Activated CD4-positive, alpha-beta memory T cell treated with anti-CD3 and anti-CD28 coated beads, Interleukin-2, amount 10 ng/mL, durations not matched to agents 7 days and 5 days (primary cell): ENCODE measurements at places on chromosomes 2 and 18. TPM values are rescaled to one million over a fixed set of nuclear protein-coding genes. Genes with fewer than 3 reads are reported as not detected.

The CPO gene
- not detected for total RNA-seq

The CRYBA2 gene
- total RNA-seq, result not detected

The MYOM1 gene
- 2.4 TPM for total RNA-seq

The UGT1A4 gene
- not detected for total RNA-seq

The NGEF gene
- total RNA-seq, result 0.58 TPM

The CCDC74B gene
- total RNA-seq, result 0.88 TPM

The B3GNT7 gene
- 0.15 TPM for total RNA-seq

The ASXL3 gene
- total RNA-seq, result not detected

The GRB14 gene
- total RNA-seq, result not detected

The INHBB gene
- not detected for total RNA-seq

The SP140 gene
- 132 TPM for total RNA-seq

The TMEM178A gene
- 0.43 TPM for total RNA-seq

The C1QL2 gene
- not detected for total RNA-seq

The ERFE gene
- total RNA-seq, result not detected

The GALNT3 gene
- total RNA-seq, result 27.7 TPM

The TMEFF2 gene
- total RNA-seq, result not detected

The MALL gene
- total RNA-seq, result not detected

The RESP18 gene
- not detected for total RNA-seq

The ABCG5 gene
- not detected for total RNA-seq

The ANKRD23 gene
- 15.5 TPM for total RNA-seq

The TTN gene
- 2.1 TPM for total RNA-seq

The GRHL1 gene
- total RNA-seq, result 1.2 TPM

The ANKRD30BL gene
- not detected for total RNA-seq

The FEV gene
- not detected for total RNA-seq

The SPHKAP gene
- not detected for total RNA-seq

The ADGRF3 gene
- total RNA-seq, result 2.5 TPM

The IL36G gene
- not detected for total RNA-seq

The GPR155 gene
- total RNA-seq, result 11.3 TPM

The FOXD4L1 gene
- total RNA-seq, result 0.23 TPM

The ASXL2 gene
- 43.7 TPM for total RNA-seq

The ZNF804A gene
- total RNA-seq, result not detected

The TBR1 gene
- not detected for total RNA-seq

The MRO gene
- total RNA-seq, result not detected

The BBS5 gene
- total RNA-seq, result 1.1 TPM

The RAPGEF4 gene
- total RNA-seq, result 0.40 TPM

The SMAD7 gene
- 30.0 TPM for total RNA-seq

The FHOD3 gene
- total RNA-seq, result not detected

The GPC1 gene
- 5.8 TPM for total RNA-seq

The SLC40A1 gene
- 6.0 TPM for total RNA-seq

The CELF4 gene
- not detected for total RNA-seq

The SPR gene
- total RNA-seq, result 0.63 TPM

The ANKRD62 gene
- not detected for total RNA-seq

The BUB1 gene
- 120 TPM for total RNA-seq

The KCNG2 gene
- total RNA-seq, result not detected

The GCKR gene
- not detected for total RNA-seq

The LYPD6B gene
- 0.20 TPM for total RNA-seq

The NT5C1B gene
- total RNA-seq, result not detected

The STPG4 gene
- total RNA-seq, result not detected

The INHA gene
- total RNA-seq, result not detected

The NTSR2 gene
- total RNA-seq, result not detected

The LINC00305 gene
- not detected for total RNA-seq

The RPRM gene
- total RNA-seq, result not detected

The SLC5A7 gene
- total RNA-seq, result not detected

The M1AP gene
- not detected for total RNA-seq

The UGT1A8 gene
- not detected for total RNA-seq

The C2orf66 gene
- total RNA-seq, result 0.33 TPM
